ENCODE measurements at places on chromosomes 5 and 9. TPM values are rescaled to one million over a fixed set of nuclear protein-coding genes. Genes with fewer than 3 reads are reported as not detected.

- H3K27ac ChIP-seq = no peak overlapping the region
- H3K36me3 ChIP-seq = no peaks in the 10 kb centered on the region
- H3K4me3 ChIP-seq = no peak overlapping the region
- H3K27me3 ChIP-seq = no peaks in the 10 kb centered on the region
Measured at GRCh38 chr5:119402081-119402480, 46.3 kb downstream of the TNFAIP8 start.

DNA sequence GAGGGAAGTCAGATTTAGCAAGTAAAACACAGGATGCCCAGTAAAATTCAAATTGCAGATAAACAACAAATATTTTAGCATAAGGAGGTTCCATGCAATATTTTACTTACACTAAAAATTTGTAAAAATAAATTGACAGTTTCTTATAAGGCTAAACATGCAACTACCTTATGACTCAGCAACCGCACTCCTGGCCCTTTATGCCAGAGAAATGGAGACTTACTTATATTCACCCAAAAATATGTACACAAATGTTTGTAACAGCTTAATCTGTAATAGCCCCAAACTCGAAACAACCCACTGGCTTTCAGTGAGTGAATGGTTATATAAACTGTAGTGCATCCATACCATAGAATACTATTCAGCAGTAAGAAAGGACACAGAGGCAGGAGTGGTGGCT, 28.6 kb upstream of the TRIM14 start:
- no peak overlapping the region for H3K4me3 ChIP-seq
- no peaks in the 10 kb centered on the region for H3K36me3 ChIP-seq
- no peaks in the 10 kb centered on the region for H3K27me3 ChIP-seq
- H3K4me1 ChIP-seq = no peaks in the 10 kb centered on the region

The ANKRD34B gene
- total RNA-seq = not detected

DNA sequence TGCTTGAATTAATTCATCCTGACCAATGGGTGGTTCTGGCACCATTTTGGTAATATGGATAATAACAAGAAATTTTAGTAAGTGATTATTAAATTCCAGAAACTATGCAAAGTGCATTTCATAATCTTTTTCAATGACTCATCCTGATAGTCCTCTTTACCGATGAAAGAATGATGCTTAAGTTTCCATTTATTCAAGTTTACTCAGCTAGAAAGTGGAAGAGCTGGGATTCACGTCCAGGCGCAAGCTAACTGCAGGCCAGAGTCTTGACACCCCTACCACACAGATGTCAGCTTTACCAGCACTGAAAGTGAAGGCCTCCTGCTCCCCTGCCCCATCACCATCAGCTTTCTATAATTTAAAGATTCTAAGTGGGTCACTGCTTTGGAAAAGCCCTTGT, 493.5 kb upstream of the WWC1 start:
- H3K4me3 ChIP-seq = no peak overlapping the region
- no peaks in the 10 kb centered on the region for H3K36me3 ChIP-seq
- no peak overlapping the region for H3K27ac ChIP-seq
- no peaks in the 10 kb centered on the region for H3K4me1 ChIP-seq

GRCh38 chr5:151014680-151015343, 5.6 kb upstream of the GPX3 start:
- peak overlapping the region; percentile 46 for H3K27ac ChIP-seq
- peaks cover 4% of the 10 kb centered on the region for H3K4me1 ChIP-seq
- DNase-seq = no peak

GRCh38 chr9:37005517-37006140, 28.4 kb downstream of the PAX5 start:
- H3K27me3 ChIP-seq = peaks cover 87% of the 10 kb centered on the region
- H3K4me1 ChIP-seq = no peaks in the 10 kb centered on the region
- DNase-seq = no peak
- no peak overlapping the region for H3K4me3 ChIP-seq
- no peak overlapping the region for H3K27ac ChIP-seq

The KYAT1 gene
- 7.5 TPM for total RNA-seq

DNA sequence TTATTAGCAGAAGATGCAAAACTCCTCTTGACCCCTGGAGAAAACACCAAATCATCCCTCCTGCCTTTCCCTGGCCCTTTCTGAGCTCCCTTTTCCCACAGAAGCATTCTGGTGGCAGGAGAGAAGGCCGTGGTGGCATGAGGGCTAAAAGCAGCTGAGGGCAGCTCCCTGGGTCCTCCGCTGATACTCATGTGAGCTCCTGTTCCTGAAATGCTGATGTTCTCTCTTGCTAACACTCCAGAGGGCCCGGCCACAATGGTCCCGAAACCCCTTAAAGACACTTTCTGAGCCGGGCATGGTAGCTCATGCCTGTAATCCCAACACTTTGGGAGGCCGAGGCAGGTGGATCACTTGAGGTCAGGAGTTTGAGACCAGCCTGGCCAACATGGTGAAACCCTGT, 183.1 kb downstream of the HSPA4 start:
- H3K27ac ChIP-seq = no peak overlapping the region
- H3K36me3 ChIP-seq = no peaks in the 10 kb centered on the region
- H3K4me1 ChIP-seq = no peaks in the 10 kb centered on the region
- no peak overlapping the region for H3K4me3 ChIP-seq
- no peaks in the 10 kb centered on the region for H3K27me3 ChIP-seq

DNA sequence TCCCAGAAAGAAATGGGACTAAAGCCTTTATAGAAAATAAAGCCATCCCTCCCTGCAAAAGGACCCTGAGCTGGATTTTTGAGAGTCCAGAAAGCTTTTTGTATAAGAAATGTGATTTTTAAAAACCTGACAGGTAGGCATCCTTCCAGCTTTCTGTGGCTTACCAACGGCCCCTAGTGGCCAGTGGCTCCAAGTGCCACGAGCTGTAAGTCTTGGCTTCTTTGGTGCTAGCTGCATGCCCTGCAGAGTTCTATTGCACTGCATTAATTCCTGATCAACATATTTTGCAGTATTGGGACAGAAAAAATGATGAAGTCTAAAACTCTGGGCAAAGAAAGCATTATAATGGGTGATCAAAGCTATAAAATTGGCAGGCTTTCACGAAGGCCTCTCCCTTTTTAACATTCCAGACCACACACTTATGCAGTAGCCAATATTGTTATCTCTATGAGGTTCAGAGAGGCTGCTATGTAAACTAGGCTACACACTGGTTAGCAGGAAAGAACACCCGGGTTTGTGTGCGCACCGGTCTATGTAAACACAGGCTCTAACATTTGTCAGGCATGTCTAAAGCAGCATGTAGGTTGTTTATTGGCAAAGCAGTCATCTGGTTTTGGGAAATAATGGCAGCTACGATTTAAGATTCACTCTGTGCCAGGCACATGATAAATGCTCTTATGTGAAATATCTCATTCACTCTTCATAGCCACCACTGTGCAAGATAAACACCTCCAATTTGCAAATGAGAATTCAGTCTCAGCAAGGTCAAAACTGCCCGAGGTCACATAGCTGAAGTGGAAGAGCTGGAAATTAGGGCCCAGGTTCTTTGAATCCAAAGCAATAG, 55.2 kb downstream of the NMUR2 start:
- H3K36me3 ChIP-seq = no peaks in the 10 kb centered on the region
- no peak for DNase-seq
- H3K27ac ChIP-seq = no peak overlapping the region
- no peak overlapping the region for H3K4me3 ChIP-seq

DNA sequence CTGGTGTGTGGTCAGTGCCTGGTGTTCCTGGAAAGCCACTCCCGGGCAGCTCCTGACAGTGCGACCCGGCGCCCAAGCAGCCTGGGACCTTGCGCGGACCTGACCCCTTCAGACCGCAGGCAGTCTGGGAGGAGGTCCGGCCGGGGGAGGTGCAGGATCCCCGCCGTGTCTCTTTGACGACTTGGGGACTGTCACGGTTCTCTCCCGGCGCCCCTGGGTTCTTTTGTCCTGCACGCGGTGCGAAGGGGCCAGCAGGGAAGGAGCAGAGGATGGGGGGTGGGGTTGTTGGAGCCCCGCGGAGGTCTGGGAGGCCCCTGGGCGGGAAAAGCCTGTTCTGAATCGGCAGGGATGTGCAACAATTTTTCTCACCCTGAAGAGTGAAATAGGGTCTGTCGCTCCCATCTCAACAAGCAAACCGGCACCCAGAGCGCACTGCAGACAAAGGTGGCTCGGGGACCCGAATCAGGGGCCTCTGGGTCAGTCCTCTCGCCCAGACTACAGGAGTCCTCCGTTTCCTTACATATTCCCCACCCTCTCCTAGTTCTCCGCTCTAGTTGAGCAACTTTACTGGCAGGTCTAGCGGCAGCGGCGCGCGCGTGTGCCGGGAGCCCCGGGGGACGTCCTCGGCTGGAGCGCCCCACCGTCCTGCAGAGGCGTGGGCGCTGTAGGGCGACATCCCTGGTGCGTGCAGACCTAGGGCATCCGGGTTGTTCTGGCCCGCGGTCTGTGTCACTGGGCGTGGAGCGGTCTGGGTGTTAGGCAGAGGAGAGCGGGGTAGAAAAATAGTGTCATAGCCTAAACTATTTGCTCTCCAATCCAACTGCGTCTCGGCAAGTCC, 1.2 kb downstream of the VCAN start:
- H3K4me1 ChIP-seq = peaks cover 4% of the 10 kb centered on the region
- DNase-seq = peak; percentile 60
- peak overlapping the region; percentile 44 for H3K27ac ChIP-seq
- peak overlapping the region; percentile 62 for H3K4me3 ChIP-seq
- H3K27me3 ChIP-seq = no peaks in the 10 kb centered on the region

GRCh38 chr9:127199001-127199791, 65.4 kb upstream of the GARNL3 start:
- H3K4me1 ChIP-seq = peaks cover 44% of the 10 kb centered on the region
- no peaks in the 10 kb centered on the region for H3K36me3 ChIP-seq
- peak; percentile 88 for DNase-seq
- no peaks in the 10 kb centered on the region for H3K27me3 ChIP-seq
- peak overlapping the region; percentile 5 for H3K27ac ChIP-seq

DNA sequence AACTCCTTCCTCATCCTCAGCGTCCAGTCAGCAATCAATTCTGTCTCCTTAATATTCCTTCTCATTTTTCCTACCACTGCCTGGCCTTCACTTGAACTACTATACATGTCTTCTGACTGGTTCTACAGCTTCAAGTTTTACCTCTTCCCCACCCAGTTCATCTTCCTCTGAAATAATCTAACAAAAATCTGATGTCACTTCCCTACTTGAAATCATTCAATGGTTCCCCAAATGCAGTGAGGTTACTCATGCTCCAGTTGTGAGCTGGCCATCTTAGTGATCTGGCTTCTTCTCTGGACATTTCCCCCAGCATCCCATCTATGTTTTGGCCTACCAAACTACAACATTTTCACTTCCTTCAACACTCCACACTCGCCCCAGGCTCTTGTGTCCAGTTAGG, 14.9 kb upstream of the TMEM267 start:
- H3K27me3 ChIP-seq = no peaks in the 10 kb centered on the region
- no peak overlapping the region for H3K4me3 ChIP-seq
- H3K36me3 ChIP-seq = no peaks in the 10 kb centered on the region
- no peaks in the 10 kb centered on the region for H3K4me1 ChIP-seq
- no peak for DNase-seq

The WHRN gene
- 0.62 TPM for total RNA-seq

DNA sequence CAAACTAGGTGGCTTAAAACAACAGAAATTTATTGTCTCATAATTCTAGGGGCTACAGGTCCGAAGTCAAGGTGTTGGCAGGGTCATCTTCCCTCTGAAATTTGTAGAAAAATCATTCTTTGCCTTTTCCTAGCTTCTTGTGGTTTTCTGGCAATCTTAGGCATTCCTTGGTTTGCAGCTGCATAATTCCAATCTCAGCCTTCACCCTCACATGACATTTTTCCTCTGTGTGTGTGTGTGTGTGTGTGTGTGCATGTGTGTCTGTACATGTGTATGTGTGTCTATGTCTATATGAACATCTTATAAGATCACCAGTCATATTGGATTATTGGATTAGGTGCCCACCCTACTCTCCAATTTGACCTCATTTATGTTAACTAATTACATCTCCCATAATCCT, 330.6 kb downstream of the CHSY3 start:
- H3K27ac ChIP-seq = no peak overlapping the region
- no peaks in the 10 kb centered on the region for H3K27me3 ChIP-seq
- no peaks in the 10 kb centered on the region for H3K36me3 ChIP-seq
- H3K4me3 ChIP-seq = no peak overlapping the region
- no peaks in the 10 kb centered on the region for H3K4me1 ChIP-seq

GRCh38 chr5:93532370-93532769, 48.6 kb downstream of the NR2F1-AS1 start:
- peaks cover 10% of the 10 kb centered on the region for H3K4me1 ChIP-seq
- H3K36me3 ChIP-seq = no peaks in the 10 kb centered on the region
- H3K27ac ChIP-seq = no peak overlapping the region
- DNase-seq = peak; percentile 39
- H3K27me3 ChIP-seq = no peaks in the 10 kb centered on the region
- H3K4me3 ChIP-seq = no peak overlapping the region

DNA sequence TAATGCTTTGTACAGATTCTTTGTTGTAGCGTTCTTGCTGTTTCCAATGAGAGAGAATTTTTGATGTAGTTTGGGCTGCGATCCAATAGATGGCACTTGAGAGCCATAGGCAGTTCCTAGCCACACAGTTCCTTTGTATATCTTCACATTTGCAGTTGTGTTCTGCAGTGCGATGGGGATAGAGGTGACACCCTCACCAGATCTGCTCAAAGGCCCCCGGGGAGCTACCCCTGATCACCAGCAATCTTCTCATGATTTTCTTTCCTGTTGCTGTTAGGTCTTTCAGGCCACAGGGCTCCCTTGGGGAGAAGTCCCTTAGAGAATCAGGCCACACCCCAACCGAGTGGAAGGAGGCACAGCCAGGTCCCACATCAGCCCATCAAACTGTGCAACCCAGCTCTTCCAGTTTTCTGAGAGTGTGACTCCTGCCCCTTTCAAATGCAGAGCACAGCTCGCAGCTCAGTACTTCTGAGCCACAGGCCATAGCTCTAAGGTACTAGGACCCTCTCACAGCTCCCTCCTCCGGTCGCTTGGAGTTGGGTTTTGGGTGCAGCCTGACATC, 353.7 kb downstream of the SLCO4C1 start:
- H3K4me1 ChIP-seq = no peaks in the 10 kb centered on the region
- DNase-seq = no peak
- H3K27ac ChIP-seq = no peak overlapping the region
- H3K36me3 ChIP-seq = no peaks in the 10 kb centered on the region
- H3K27me3 ChIP-seq = no peaks in the 10 kb centered on the region

The ACOT12 gene
- total RNA-seq = not detected

- H3K4me1 ChIP-seq = peaks cover 4% of the 10 kb centered on the region
- no peaks in the 10 kb centered on the region for H3K27me3 ChIP-seq
- no peaks in the 10 kb centered on the region for H3K36me3 ChIP-seq
- H3K27ac ChIP-seq = no peak overlapping the region
- no peak overlapping the region for H3K4me3 ChIP-seq
Measured at GRCh38 chr5:33537240-33537639, 96.5 kb downstream of the TARS1 start.

GRCh38 chr5:24163091-24163490, 481.7 kb downstream of the CDH10 start:
- no peaks in the 10 kb centered on the region for H3K27me3 ChIP-seq
- DNase-seq = no peak
- no peak overlapping the region for H3K27ac ChIP-seq
- no peak overlapping the region for H3K4me3 ChIP-seq

The CDO1 gene
- 2.7 TPM for total RNA-seq

GRCh38 chr5:10586008-10586407, 22.1 kb downstream of the ANKRD33B start:
- no peaks in the 10 kb centered on the region for H3K36me3 ChIP-seq
- peaks cover 8% of the 10 kb centered on the region for H3K4me1 ChIP-seq
- no peaks in the 10 kb centered on the region for H3K27me3 ChIP-seq
- no peak overlapping the region for H3K27ac ChIP-seq

GRCh38 chr5:35409361-35409760, 179.1 kb upstream of the PRLR start:
- H3K4me3 ChIP-seq = no peak overlapping the region
- no peaks in the 10 kb centered on the region for H3K27me3 ChIP-seq
- no peaks in the 10 kb centered on the region for H3K4me1 ChIP-seq

The SCGB3A1 gene
- not detected for total RNA-seq

Measured in psoas muscle (tissue), 8 donors.